ENCODE measurements at places on chromosomes 1 and 21.
A peak's percentile ranks its signal among the peaks of the same experiment; 100 is the strongest.

DNA sequence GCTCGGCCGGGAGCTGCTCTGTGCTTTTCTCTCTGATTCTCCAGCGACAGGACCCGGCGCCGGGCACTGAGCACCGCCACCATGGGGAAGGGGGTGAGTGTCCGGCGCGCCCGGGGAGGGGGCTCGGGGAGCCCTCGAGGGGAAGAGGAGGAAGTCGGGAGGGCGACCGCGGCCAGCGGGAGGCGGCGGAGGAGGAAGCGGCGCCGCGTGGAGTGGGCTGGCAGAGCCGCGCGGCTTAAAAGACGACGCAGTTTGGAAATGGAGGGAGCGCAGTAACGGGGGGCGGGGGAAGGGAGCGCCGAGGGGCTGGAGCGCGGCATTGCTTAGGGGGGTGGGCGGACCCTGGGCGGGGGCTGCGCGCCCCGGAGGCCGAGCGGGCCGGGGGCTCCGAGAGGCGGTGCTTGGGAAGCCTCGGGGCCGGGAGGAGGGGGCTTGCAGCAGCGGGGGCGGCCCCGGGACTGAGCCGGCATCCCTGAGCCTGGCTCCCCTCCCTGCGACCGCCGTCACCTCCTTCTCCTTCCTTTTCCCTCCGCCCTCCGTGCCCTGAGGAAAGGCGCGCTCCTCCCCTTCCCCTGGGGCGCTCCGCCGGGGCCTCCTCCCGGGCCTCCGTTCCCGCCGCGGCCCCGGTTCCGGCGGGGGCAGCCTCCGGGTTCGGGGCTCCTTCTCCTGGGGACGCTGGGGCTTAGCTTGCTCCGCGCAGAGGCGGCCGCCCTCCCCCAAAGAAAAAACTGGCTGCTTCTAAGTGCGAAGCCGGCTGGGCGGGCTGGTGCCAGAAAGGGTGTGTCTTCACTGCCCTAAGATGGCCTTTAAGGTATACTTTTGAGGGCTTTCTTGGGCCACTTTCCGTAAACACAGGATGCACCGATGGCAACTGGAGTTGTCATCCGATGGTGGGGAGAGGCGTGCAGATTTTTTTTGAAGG, 648 bp downstream of the ATP1A1 start:
- DNase-seq, result peak; percentile 54

DNA sequence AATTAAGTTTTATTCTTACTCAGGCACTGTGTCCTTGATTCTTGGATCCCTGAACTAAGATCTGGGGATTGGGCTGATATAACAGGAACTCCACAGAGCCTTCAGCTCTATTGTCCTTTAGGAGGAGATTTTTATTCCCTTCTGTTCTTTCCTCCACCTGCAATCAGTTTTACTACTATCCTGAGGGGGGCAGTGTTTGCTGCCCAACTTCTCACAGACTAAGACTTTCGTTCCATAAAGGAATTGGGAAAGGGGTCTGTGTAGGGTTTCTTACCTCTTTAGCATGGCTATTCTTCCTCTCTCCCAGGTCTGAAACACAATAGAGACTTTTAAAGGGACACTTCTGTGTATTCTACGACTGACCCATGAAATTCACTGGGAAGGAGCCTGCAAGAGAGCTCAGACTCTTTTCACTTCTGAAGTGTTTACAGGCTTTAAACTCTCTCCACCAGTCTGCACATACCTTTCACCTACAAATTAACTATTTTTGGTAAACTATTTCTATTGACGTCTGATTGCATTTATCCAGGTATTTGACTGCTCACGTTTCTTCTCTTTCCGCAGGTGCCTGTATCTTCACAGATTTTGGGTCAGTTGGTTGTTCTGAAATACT, 103.3 kb upstream of the DEPDC1 start:
- no peak for DNase-seq

GRCh38 chr1:231973830-231974229, 347.2 kb downstream of the DISC1 start:
- DNase-seq, result no peak

DNA sequence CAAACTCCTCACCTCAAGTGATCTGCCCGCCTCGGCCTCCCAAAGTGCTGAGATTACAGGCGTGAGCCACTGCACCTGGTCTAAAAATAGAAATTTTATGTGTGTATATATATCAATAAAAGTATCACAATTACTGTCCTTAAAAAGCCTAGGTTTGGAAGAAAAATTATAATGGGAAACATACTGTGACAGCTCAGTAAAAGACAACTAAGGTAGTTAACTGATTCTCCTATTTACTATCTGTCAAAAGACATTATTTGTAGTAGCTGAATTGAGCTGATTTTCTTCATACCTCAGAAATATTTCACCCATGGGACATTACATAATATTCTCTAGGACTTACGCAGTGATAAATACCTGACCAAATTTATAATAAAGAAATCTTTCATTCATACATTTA, 122.5 kb downstream of the SMYD3 start:
- no peak for DNase-seq

GRCh38 chr1:54249819-54250435, 50.0 kb downstream of the MRPL37 start:
- DNase-seq, result no peak

GRCh38 chr1:157992031-157992832, 1.2 kb upstream of the KIRREL1 start:
- no peak for DNase-seq

- DNase-seq, result no peak
Measured at GRCh38 chr1:228263636-228264035, 55.8 kb downstream of the OBSCN start.
